Mesenteric fat pad (tissue), 1 donor: ENCODE measurements at places on chromosomes 7 and 10.

DNA sequence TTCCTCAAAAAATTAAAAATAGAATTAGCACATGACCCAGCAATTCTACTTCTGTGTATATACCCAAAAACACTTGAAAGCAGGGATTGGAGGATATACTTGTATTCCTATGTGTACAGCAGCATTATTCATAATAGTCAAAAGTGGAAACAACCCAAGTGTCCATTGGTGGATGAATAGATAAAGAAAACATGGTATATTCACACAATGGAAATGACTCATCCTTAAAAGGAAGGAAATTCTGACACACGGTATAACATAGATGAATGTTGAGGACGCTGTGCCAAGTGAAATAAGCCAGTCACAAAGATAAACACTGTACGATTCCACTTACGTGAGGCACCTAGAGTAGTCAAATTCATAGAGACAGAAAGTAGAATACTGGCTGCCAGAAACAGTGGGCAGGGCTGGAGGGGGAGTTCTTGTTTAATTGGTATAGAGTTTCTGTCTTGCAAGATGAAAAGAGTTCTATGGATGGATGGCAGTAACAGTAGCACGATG, 26.6 kb upstream of the KAT6B start:
- no peak for DNase-seq

DNA sequence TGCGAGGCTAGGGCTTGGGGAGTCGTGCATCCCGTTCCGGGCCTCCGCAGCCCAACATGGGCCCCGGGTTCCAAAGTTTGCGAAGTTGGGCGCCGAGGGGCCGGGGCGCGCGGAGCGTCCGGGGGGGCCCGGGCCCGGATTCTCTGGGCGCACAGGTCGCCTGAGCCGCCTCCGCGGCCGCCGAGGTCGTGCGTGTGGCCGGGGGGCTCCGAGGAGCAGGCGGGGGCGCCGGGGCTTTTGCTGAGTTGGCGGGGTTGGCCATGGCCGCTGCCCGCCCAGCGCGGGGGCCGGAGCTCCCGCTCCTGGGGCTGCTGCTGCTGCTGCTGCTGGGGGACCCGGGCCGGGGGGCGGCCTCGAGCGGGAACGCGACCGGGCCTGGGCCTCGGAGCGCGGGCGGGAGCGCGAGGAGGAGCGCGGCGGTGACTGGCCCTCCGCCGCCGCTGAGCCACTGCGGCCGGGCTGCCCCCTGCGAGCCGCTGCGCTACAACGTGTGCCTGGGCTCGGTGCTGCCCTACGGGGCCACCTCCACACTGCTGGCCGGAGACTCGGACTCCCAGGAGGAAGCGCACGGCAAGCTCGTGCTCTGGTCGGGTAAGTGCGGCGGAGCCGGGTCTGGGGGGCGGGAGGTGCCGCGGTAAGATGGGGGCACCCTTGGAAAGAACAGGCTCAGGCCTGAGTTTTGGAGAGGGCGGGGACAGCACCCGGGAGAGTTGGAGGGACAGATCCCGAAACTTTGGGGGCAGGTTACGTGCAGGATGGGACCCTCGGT, 643 bp downstream of the SMO start:
- DNase-seq = no peak

DNA sequence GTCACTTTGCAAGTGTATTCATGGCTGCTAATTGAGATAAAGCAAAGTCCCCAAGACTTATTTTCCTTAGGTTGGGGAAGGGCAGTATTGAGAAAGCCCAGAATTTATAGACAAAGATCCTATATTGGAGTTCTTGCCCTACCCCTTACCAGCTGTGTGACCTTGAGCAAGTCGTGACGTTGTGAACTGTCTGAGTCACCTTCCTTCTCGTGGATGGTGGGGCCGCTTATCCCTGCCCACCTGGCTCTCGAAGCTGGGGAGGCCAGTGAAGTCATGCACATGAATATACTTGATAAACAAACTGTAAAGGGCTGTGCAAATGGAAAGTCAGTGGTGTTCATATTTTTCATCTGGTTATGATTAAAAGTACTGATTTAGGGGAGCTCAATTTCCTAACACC, 127.4 kb downstream of the TACC2 start:
- DNase-seq = no peak

- DNase-seq = no peak
These were observed 992.1 kb downstream of the NRG3 start for GRCh38 chr10:82867056-82867455.

DNA sequence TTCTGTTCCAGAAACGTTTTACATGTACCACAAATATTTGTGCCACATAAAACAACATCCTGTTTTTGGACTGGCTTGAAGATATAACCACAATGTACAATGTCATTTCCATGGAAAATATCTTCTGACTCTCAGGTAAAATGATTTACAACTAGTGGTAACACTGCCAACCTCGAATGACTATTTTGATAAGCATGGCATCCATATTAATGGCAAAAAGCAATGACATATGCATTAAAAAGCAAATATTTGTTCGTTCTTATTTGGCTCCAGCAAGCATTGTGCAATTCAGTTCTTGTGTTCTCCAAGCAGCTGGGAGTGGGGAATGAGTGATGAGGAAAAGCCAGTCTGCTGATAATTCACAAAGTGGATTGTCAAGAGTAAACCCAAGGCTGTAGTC, 289.0 kb downstream of the PLXDC2 start:
- DNase-seq = no peak

DNA sequence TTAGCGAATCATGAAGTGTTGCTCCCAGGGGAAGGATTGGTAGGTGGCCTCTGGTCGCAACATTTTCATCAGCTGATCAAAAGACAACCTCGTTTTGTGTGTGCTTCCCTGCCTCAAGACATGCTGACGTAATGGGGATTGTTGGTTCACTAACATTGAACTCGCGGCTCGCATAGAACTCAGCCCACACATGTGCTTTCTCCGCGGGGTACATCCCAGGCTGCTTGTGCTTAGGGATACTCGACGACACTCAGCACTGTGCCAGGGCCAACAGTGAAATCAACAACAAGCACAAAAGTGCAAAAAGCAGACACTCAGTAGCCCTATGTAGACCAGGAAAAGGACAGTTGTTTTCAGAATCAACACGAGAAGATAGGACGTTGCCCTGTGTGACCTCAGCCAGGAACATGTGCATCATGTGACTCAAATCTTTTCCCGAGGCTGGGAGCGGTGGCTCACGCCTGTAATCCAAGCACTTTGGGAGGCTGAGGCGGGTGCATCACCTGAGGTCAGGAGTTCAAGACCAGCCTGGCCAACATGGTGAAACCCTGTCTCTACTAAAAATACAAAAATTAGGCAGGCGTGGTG, 20.8 kb downstream of the WIPI2 start:
- peak; percentile 59 for DNase-seq

DNA sequence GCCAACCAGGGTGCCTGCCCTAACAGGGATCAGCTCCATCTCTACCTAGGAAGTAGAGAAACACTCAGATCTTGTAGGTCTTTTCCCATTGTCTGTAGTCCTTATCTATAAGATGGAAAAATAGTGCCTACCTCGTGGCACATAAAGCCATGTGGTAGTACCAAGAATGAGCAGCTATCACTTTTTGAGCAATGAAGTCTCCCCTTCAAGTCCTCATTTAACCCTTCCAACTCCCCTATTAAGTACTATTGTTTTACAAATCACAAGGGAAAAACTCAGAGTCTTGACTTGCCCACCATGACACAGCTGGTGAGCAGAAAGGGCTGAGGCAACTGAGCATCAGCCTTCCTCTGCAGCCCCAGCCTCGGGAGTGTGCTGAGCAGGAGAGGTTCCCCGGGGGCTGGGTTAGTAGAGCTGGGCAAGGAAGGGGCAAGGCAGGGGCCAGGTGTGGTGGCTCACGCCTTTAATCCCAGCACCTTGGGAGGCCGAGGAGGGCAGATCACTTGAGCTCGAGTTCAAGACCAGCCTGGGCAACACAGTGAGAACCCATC, 3.3 kb downstream of the FRAT2 start:
- no peak for DNase-seq

DNA sequence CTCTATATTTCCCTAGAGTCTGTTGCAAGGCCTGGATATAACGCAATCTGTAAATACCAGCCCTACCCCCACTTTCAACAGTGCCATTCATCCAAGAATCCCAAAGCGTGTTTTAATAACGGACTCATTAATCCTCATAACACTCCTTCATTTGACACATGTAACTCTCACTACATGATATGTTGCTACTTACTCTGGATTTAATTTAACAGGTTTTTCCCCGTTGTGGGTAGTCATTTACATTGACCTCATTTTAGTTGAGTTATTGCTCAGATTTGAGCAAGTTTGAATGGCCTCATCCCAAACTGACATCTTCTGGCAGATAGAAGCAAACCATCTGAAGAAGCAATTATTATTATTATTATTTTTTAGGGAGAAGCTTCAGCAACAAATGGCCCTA, 125.4 kb upstream of the NPVF start:
- no peak for DNase-seq

- DNase-seq = no peak
These were observed 9.0 kb downstream of the ETV1 start for GRCh38 chr7:13980474-13980873.

GRCh38 chr7:157273208-157274093, 63.4 kb upstream of the DNAJB6 start:
- no peak for DNase-seq

DNA sequence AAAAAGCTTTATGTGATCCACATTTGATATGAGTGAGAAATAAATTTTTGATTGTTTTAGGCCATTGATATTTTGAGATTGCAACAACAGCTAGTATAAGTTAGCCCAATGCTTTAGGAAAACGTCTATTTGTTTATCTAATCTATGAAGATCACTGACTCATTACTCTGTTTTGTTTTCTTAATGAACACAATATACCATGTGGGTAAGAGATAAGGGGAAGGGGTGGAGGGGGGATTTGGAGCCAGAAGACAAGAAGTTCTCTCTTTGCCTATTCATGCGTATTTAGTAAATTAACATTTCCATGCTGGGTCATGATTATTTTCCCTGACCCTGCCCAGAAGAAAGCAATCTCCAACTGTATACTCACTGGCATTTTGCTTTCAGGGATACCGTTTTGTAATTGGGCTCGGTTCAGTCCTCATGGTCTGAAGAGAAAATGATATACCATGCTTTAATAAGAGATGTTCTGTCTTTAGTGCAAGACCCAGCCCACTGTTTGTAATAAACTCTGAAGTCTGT, 359.5 kb upstream of the NPSR1 start:
- DNase-seq = no peak

- no peak for DNase-seq
These were observed 102.8 kb downstream of the TACC2 start for GRCh38 chr10:122091722-122092121.

DNA sequence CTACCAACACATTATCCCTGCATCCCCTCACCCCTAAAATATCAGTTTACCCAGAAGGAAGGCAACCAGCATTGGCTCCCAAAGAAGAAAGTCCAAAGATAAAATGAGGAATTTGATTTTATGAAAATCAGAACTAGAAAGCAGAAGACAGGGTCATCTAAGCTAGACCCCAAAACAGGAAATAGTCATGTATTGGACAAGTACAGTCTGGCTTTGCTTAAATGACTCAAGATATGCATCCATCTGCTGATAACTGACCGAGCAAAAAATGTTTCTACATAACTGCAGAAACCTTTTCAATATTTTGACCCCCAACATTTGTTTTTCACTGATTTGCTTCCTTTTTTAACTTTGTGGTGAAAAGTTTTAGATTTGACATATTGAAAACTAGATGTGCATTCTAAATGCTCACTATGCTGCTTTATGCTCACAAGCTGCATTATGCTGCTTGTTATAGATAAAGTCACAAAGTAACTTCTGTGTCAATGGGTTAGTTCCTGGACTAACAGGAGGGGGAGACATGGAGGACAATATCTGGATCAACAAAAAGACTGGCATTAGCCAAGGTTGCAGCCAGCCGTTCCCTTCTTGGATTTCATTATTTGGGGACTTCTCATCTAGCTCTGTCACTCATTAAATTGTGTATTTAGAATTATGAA, 227.0 kb downstream of the INHBA start:
- no peak for DNase-seq

DNA sequence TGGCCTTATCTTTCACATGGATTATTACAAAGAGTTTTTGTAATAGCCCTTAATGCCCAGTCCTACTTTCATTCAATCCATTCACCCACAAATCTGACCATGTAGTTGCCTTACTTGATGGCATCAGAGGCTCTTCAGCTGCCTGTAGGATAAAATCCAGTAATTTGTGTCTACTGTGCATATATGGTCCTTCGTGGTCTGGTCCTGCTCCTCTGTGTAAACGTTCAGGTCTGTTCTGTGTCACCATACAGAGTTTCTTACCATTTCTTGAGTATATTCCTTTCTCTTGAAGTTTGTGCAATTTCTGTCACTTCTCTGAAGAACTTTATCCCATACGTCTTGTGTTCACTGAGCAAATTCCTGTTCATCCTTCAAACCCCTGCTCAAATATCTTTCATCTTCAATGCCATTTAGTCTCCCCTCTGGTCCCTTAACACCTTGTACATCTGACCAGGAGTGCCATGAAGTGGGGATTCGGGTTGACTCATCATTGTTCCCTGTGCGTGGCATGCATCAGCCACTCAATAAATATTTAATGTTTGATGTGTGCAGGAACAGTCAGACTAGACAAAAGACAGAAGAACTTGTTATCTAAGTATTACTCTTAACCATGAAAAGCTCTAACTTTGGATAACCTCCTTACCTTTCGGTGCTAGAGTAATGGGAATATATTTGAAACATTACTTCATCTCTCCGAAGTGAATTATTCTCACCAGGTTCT, 98.6 kb upstream of the RPA3 start:
- DNase-seq = no peak

DNA sequence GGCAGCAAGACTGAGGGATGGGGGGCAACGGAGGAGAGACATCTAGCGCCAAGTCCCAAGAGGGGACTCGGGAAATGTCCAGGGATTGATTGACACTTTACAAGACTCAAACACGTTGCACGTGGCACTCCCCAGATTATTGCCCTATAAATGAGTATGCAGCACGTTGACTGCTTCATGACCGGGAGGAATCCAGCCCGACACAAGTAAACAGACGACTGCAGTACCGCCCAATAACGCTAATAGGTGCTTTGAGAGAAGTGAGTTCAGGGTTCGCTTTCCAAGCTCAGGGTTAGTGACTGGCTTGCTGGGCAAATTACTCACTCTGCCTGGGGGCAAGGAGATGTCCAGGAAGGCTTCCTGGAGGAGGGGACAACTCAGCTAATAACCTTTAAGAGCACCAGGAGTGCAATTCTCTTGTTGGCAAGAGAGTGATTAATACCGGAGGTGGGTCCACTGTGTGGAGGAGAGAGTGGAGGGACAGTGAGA, 73.3 kb upstream of the MYL10 start:
- DNase-seq = no peak
